Right cardiac atrium (tissue), 5 donors: ENCODE measurements at places on chromosomes 6 and 20. TPM values are rescaled to one million over a fixed set of nuclear protein-coding genes. Genes with fewer than 3 reads are reported as not detected.

The NMBR gene
- not detected for total RNA-seq

The MUC22 gene
- not detected for total RNA-seq

The CDH26 gene
- 1.2 TPM for total RNA-seq

The TFAP2C gene
- total RNA-seq: 0.17 TPM

The COL12A1 gene
- total RNA-seq: 8.1 TPM

The GLP1R gene
- total RNA-seq: 3.3 TPM

The CCDC170 gene
- total RNA-seq: 1.4 TPM

The HCK gene
- 9.0 TPM for total RNA-seq

The DSP gene
- total RNA-seq: 311 TPM

DNA sequence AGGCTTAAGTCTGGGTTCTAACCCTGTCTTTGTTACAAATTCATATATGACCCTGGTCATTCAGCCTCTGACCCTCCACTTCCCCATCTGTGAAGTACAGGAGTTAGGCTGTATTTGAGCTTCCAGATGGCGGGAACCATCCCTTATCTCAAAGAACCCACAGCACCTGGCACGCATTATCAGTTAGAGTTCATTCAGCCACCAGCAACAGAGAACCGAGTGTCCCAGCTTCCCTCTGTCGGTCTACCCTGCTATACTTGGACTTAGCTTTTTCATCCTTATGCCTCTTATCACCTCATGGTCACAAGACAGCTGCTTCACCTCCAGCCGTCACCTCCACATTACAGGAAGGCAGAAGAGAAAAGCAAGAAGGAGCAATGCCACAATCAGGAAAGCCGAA, 147.8 kb downstream of the EYA2 start:
- no peak for DNase-seq

- no peak for DNase-seq
Measured at GRCh38 chr6:148628251-148628650, 118.6 kb upstream of the UST start.

DNA sequence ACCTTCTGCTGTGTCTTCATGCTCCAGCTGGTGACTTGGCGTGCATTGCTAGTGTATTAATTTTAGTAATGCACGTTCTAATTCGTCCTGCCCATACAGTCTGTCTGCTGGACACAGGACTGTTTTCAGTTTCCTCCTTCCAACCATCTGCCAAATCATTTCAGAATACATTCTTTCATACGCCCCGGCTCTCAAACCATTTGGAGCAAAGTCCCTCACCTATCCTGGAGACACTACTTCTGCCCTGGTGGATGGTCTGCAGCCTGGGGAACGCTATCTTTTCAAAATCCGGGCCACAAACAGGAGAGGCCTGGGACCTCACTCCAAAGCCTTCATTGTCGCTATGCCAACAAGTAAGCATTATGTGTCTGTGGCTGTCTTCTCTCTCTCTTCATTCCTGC, 60.5 kb downstream of the FNDC1 start:
- no peak for DNase-seq

DNA sequence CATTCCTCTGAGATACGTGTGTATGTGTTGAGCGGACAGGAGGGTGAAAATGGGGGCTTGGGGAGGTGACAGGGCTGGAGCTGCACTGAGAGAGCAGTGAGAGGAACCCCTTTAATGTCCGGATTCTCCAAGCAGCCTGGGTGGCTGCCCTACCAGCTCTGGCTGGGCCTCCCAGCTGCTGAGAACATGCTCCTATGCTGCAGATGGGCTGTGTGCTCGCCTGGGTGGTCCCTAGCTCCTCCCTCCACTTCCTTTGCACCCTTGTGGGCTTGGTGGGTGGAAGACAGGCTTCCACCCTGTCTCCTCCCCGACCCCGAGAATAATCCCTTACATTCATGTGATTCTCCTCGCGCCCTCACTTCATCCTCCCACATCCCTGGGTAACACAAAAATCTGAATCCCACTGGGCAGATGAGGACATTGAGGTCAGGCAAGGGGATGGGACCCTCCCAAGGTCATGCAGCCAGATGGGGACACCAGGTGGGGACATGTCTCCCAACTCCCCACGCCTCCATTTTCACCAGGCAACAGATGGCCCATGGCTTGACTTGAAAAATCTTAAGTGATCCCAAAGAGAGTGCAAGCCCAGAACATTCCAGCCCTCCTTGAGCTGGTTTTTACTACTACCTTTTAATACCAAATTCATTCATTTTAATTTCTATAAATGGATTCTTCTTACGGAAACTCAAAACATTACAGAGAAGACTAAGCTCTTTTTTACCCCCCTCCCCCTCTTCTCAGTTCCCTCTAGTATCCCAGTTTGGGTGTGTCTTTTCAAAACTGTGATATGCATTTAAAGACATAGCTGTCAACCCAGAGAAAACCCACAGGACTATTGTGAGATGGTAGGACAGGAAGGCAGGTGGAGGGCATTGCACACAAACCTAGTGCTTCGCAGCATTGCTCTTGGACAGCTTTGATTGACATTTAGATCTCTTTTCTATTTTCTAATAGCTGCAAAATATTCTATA, 5.0 kb upstream of the PDRG1 start:
- DNase-seq: no peak

GRCh38 chr6:54737247-54737646, 109.3 kb upstream of the FAM83B start:
- DNase-seq: no peak

GRCh38 chr20:37480919-37481318, 40.1 kb upstream of the NNAT start:
- DNase-seq: peak; percentile 58

- no peak for DNase-seq
Measured at GRCh38 chr6:153947808-153948447, 91.1 kb upstream of the OPRM1 start.

DNA sequence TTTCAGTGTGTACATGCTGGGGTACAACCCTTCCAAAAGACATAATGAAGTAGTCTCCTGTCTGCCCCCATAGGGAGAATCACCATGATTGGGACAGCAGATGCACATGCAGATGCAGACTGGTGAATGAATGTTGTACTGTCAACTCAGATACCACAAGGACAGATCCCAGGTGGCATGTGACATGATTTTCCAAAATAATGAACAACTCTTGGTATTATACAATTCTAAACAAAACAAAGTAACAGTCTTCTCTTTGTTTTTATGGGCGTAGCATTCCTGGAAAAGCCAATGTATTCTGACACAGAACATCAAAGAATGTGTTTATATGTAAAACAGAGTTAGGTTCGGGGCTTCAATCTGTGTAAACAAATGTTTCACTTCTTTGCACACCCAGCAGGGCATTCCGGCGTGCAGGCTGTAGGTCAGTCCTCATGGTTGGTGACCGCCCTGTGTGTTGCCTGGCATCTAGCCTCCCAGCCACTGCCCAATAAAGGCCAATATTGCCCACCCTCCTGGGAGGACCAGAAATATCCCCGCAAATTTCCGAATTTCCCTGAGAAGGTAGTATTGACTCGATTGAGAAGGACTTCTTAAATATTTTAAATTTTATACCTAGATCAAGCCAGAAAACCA, 127.7 kb downstream of the KLHL32 start:
- DNase-seq: no peak

- no peak for DNase-seq
Measured at GRCh38 chr6:3045777-3046176, 22.5 kb upstream of the RIPK1 start.

DNA sequence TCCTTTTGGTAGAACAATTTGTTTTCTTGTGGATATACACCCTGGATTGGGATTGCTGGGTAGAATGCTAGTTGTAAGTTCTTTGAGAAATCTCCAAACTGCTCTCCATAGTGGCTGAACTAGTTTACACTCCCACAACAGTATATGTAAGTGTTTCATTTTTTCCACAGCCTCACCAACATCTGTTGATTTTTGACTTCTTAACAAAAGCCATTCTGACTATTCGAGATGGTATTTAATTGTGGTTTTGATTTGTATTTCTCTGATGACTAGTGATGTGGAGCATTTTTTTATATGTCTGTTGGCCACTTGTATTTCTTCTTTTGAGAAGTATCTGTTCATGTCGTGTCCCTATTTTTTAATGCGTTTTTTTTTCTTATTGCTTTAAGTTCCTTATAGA, 444.1 kb downstream of the CBLN4 start:
- DNase-seq: no peak

- DNase-seq: no peak
Measured at GRCh38 chr6:98054453-98054852, 771.4 kb upstream of the MMS22L start.

DNA sequence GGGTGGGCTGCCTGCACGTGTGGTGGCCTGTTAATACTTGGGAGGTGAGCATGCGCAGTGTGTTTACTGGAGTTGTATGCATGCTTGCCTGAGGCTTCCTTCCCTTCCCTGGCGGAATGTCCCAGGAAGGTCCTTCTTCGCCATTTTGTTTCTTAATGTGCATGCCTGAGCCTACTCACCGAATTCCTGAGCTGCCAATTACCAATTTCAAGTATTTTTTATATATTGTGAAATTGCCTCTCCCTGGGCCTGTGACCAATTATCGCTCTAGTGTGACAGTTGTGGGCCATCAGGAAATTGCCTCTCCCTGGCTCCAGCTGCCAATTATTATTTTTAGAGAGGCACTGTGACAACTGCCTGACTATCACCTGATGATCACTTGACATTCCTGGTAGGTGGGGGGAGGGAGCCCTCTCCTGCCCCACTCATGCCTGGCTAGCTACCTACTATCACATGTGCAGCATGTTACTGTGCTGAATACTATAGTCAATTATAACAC, 70.0 kb downstream of the FAM50B start:
- no peak for DNase-seq

GRCh38 chr6:107184435-107184834, 69.1 kb upstream of the BEND3 start:
- no peak for DNase-seq

DNA sequence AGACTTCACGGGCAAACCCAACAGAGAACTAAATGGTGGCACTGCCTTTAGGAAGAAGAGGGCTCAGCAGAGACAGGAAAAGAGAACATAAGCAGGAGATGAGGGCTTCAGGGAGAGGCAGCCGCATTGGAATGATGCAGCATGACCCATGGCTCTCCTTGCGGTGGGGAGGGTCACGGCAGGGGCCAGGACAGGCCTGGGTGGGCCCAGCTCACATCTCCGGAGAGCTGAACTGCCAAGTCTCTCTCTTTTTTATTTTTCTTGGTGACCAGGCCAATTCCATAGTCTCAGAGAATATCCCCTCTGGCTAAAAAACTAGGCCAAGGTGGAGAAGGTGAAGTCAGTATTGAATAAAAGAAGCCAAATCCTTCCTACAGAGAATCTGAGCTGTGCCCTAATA, 77.5 kb upstream of the TRAF3IP2 start:
- no peak for DNase-seq

DNA sequence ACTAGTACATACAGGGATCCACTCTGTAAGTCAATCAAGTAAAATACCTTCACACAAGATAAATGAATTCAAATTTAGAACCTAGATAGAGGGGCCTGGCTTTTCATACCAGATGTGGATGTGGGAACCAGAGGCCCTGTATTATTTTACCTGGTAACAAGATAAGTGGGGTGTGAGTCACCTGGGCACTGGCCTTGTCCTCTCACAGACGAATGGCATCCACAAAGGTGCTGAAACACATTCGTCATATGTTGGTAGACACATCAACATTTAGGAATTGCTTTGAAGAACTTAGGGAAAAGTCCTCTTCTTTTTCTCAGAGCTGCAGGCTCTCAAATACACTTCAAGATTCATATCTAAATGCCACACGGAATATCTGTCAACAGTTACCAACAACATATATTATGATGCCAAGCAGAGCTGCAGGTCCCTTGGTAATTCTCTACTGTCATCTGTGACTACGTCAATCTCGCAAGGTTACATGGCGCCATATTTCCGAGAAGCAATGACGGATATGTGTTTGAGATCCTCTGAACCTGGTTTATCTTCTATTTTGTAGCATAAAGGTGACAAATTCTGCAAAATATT, 618.6 kb downstream of the EPM2A start:
- no peak for DNase-seq

- no peak for DNase-seq
Measured at GRCh38 chr6:36115412-36115811, 14.9 kb upstream of the MAPK13 start.

- DNase-seq: no peak
Measured at GRCh38 chr20:58646257-58646656, 4.8 kb upstream of the STX16 start.

GRCh38 chr20:57682184-57683101, 27.4 kb downstream of the PMEPA1 start:
- peak; percentile 55 for DNase-seq

DNA sequence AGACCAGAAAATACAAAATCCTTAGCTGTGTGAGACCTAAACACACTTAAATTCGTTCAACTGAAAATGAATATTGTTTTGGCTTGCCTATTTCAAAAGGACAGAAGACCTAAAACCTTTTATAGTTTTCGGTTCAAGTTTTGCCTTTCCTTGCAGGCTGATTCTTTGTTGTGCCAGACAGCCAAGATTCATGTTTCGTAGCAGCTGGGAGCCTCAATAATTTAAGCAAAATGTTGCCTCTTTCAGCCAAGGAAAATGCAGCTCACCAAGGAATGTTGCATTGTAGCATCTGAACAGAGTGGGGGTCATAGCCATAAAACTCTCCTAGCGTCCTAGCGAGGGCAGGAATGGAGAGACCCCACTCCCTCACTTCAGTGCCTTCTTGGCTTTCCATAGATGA, 92.3 kb upstream of the INSM1 start:
- no peak for DNase-seq

- DNase-seq: peak; percentile 77
Measured at GRCh38 chr6:41707565-41708200, 27.7 kb downstream of the TFEB start.

GRCh38 chr6:151835396-151835795, 27.9 kb downstream of the ESR1 start:
- DNase-seq: no peak

DNA sequence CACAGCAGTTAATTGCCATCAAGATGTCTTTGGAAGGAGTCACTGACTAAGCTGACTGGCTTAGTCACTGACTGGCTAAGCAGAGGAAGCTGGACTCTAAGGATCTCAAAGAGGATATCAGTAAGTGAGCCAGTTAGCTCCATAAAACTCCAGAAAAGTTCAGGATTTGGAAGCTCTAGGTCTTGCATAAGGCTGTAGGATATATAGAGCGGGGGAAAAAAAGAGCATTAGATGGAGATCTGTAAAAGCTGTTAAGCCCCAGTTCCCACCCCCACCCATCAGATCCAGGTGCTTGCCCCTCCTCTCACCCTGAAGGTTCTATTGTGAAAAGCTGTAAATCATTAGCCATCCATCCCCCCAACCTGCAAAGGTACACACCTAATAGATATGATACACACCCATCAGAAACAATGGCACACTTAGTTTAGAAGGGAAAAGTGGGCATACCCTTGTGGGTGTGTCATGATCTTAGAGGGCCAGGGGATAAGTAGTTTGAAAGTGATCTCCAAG, 32.2 kb downstream of the CARMIL1 start:
- DNase-seq: no peak
